ENCODE measurements at places on chromosomes 6 and 20.

DNA sequence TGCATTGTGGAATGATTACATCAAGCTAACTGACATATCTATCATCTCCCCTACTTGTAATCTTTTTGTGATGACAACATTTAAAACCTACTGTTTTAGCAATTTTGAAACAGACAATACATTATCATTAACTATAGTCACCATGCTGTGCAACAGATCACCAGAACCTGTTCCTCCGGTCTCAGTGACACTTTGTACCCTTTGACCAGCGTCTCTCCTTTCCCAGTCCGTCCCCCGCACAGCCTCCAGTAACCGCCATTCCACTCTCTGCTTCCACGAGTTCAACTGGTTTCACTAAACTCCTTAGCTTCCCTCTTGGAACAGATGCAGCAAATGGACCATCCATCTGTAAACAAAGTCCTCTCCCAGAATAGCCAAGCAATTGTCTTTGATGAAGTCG is 21.8 kb downstream of the LRP11 start:
- no peak for DNase-seq

GRCh38 chr6:144613859-144614258 is 328.7 kb downstream of the UTRN start:
- no peak for DNase-seq

GRCh38 chr6:68013780-68014515 is 621.1 kb upstream of the ADGRB3 start:
- no peak for DNase-seq

DNA sequence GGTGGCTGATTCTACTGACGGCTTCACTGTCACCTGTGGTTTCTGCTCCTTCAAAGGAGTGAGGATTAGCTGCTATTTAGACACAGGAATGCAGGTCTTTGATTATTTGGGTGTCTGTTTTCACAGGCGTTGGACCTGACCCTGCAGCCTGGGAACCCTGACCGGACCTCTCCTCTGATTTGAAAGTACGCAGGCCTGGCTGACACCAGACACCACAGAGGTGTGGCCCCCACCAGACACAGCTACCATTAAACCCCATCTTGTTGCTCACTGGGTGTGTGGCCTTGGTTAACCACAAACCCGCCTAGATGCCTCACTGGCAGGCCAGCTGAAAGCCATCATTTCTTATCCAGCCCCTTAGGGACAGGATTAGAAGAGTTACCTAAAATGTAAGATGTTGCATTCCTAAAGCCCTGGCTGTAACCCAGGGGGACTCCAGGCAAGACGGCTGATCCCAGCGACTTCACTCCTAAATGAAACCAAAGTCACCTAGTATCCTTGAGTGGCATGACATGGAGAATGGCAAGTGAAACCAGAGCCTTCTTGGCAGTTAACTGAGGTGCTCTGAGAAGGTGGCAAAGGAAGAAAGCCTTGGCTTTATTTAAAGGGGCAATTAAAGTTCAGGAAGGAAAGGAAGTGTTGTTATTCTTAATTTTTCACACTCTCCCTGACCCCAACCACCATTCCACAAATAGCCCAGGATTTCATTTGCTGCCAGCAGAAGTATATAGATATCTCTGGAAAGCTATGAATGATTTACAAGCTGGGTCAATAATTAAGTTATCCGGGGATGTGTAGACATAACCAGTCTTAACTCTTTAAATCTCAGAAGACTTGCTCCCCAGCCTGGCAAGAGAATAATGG is 169.9 kb downstream of the QRSL1 start:
- DNase-seq: peak; percentile 4

GRCh38 chr20:21099751-21100577 is 6.2 kb downstream of the LINC00237 start:
- DNase-seq: peak; percentile 43

- DNase-seq: no peak
Measured at GRCh38 chr6:13013681-13014503, 297.3 kb downstream of the PHACTR1 start.

GRCh38 chr6:90044833-90045381 is 150.6 kb downstream of the GJA10 start:
- DNase-seq: no peak

DNA sequence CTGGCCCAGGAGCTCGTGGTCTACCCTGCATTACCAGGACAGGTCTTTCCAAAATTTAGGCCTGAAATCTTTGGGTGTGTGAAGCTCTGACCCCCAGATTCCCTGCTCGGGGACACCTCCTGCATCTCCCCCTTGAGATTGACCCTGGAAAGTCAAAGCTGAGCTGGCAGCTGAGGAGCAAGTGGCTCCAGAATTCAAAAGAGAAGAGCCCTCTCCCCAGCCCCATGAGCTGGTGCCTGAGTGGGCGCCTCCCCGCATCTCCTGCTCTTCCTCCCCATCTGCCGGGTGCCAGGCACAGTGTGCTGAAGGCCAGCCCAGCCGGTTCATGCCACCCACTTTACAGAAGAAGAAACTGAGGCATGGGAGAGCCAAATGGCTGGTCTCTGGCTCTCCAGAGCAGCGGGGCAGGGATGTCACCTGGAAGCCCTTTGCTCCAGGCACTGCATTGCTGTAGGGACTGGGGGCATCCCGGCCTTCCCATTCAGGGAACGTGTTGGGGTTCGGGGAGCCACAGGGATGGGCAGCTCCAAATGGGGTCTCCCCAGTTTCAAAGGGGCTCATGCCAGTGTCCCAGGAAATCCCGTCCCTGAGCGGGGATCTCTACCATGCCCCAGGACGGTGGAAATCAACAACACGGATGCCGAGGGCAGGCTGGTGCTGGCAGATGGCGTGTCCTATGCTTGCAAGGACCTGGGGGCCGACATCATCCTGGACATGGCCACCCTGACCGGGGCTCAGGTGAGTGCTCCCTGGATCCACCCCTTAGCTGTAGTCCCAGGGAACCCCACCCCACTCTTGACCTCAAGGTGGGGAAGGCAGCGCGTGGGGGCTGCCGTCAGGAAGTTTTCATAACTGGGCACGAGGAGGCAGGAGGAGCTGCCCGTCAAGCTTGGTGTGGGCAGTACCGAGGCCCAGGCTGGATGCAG is 20.5 kb downstream of the NPEPL1 start:
- no peak for DNase-seq

DNA sequence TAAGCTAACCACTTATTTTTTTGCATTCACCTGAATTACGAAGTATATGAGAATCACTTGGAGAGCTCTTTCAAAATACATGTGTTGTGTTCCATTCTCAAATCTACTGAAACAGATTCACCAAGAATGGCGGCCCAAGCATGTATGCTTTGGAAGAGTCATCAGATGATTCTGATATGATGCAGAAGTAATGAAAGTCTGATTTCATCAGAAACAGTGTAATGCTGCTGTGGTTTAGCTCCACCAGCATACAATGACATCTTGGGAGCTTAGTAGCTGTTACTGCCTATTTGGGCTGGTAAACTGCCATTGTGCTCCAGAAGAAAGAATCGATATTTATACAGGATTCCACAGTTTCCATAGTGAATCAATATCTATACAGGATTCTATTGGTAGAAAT is 52.9 kb downstream of the UBR2 start:
- DNase-seq: no peak

DNA sequence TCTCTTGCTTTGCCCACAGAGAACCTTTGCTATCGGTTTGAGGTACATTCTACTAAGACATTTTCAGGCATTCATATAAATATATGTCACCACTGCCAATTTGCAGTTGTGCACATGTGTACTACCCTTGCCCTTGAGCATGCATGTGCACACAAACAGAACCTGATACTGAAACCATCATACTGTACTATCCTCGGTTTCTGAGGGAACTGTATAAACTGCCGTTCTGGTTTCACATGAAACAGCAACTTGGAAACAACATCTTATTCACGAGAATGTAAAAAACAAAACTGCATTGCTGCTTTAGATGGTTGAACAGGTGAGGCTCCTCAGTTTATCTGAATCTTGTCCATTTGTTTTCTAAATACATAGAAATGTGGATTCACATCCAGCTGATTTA is 151.2 kb upstream of the TMEM170B start:
- DNase-seq: no peak

DNA sequence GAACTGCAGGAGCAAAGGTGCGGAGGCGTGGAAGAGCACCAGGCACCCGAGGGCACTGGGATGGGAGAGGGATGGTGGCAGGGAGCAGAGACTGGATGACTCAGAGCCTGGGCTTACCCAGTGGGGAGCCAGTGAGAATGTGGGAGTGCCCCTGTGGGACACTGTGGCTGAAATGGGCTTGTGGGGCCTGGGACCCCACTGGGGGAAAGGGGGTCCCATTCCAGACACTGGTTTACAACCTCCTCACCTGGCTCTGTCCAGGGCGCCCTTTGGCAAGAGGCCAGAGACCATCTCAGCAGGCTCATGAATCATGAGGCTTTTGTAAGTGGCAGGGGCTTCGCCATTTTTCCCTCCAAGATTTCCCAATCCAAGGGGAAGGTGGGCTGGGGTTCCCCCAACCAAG is 124.0 kb upstream of the MAFB start:
- no peak for DNase-seq

Measured in stimulated activated CD4-positive, alpha-beta T cell treated with anti-CD3 and anti-CD28 coated beads, Interleukin-2, amount 100 ng/mL, for 24 hours (primary cell).